ENCODE measurements at places on chromosomes 3 and 15. TPM values are rescaled to one million over a fixed set of nuclear protein-coding genes. Genes with fewer than 3 reads are reported as not detected.

The CADM2 gene
- polyA plus RNA-seq = not detected

The HIGD2B gene
- polyA plus RNA-seq = not detected

GRCh38 chr3:37190667-37191066 is 16.3 kb upstream of the LRRFIP2 start:
- no peak overlapping the region for H3K4me3 ChIP-seq
- no peak for DNase-seq
- H3K27ac ChIP-seq = no peak overlapping the region
- no peaks in the 10 kb centered on the region for H3K36me3 ChIP-seq
- H3K27me3 ChIP-seq = no peaks in the 10 kb centered on the region
- no peaks in the 10 kb centered on the region for H3K4me1 ChIP-seq

GRCh38 chr15:59232476-59232875 is 25.8 kb downstream of the LDHAL6B start:
- no peak overlapping the region for H3K27ac ChIP-seq
- no peaks in the 10 kb centered on the region for H3K36me3 ChIP-seq
- no peak for DNase-seq

DNA sequence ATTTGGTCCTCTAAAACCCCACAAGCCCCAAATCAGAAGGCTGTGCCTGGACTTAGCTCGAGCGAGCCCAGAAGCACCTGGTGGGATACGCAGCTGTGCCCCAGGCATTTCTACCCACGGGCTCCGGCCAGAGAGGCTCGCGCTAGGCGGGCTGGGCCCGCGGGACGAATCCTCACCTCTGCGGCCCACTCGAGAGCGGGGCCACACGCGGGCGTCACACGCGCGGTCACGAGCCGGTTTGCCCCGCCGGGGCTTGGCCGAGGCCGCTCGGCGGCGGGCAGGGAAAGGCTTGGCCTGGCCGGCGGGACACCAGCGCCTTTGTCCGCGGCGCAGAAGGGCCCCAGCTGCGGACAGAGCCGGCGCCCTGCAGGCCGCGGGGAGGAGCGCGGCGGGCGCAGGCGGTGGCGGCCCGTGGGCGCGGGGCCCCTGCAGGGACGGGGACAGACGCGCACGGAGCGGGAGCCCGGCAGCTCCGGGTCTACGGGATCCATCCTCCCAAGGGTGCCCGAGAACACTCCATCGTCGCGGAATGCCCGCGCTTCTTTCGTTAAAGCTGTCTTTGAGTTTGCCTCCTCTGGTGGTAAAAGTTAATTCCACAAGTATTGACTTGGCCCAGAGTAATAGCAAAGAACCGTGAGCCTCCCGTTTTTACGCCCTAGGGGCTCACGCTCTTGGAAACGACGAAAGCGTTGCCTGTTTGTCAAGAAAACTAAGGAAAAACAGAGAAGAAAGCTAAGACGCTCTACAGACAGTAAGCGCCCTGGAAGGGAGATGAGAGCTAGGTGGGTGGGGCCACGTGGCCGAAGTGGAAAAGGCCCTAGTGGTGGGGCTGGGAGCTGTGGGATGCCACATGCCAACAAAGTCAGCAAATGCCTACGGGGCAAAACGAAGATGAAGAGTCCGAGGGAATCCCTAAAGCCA is 26.4 kb downstream of the TYRO3 start:
- no peaks in the 10 kb centered on the region for H3K27me3 ChIP-seq
- no peaks in the 10 kb centered on the region for H3K4me1 ChIP-seq
- peak overlapping the region; percentile 37 for H3K4me3 ChIP-seq
- DNase-seq = peak; percentile 26
- H3K36me3 ChIP-seq = no peaks in the 10 kb centered on the region
- no peak overlapping the region for H3K27ac ChIP-seq

- H3K4me3 ChIP-seq = no peak overlapping the region
- H3K27ac ChIP-seq = no peak overlapping the region
- no peaks in the 10 kb centered on the region for H3K4me1 ChIP-seq
Measured at GRCh38 chr15:95957861-95958260, 372.6 kb upstream of the NR2F2 start.

GRCh38 chr15:38378161-38378560 is 75.8 kb upstream of the FAM98B start:
- no peaks in the 10 kb centered on the region for H3K4me1 ChIP-seq
- no peaks in the 10 kb centered on the region for H3K27me3 ChIP-seq
- no peak for DNase-seq

DNA sequence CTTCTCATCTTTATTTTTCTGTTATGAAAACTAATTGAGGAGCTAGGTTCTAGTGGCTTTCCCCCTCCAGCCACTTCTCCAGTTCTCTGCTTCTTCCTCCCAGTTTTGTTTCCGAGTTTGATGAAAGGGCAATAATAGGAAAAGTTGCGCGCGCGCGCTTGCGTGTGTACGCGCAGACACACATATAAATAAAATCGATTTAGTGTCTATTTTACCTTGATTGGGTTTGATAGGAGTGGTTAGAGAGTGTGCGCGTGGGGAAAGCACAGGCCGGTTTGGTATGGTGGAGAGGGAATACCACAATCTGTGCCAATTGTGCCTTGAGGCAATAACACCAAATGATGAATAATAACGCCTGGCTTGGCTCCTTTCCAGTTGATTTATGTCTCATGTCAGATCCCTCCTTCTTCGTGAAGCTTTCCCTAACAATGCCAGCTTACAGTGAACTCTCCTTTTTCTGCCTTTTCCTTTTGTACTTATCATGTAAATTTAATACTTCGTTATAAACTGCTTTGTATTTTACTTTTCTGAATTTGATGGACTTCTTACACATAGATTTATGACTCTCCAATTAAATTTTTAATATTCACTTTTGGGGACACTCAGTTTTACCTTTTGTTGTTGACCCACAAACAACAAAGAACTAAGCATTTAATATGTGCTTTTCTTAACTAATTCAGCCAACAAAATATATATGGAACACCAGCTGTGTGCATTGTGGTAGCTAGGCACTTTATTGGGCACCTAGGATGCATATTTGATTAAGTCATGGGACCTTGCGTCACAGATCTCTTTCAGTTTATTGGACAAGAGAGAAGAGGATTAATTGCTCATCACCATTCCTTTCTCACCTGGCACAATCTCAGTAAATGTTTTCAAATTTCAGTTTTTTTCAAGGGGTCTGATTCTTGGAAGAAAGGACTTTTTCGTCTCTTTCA is 1.7 kb downstream of the TIPARP start:
- peaks cover 52% of the 10 kb centered on the region for H3K4me1 ChIP-seq
- DNase-seq = peak; percentile 20
- H3K27ac ChIP-seq = peak overlapping the region; percentile 95

- no peaks in the 10 kb centered on the region for H3K4me1 ChIP-seq
- H3K36me3 ChIP-seq = no peaks in the 10 kb centered on the region
- DNase-seq = no peak
- H3K4me3 ChIP-seq = no peak overlapping the region
- no peaks in the 10 kb centered on the region for H3K27me3 ChIP-seq
Measured at GRCh38 chr3:192847941-192848340, 69.7 kb downstream of the MB21D2 start.

- no peaks in the 10 kb centered on the region for H3K36me3 ChIP-seq
- H3K27me3 ChIP-seq = no peaks in the 10 kb centered on the region
- no peak overlapping the region for H3K4me3 ChIP-seq
- DNase-seq = no peak
Measured at GRCh38 chr3:16127249-16127648, 47.2 kb upstream of the GALNT15 start.

GRCh38 chr3:12180218-12180617 is 21.5 kb upstream of the TIMP4 start:
- no peaks in the 10 kb centered on the region for H3K36me3 ChIP-seq
- H3K4me1 ChIP-seq = no peaks in the 10 kb centered on the region
- DNase-seq = no peak
- no peak overlapping the region for H3K27ac ChIP-seq

GRCh38 chr3:127459891-127460290 is 130.6 kb downstream of the TPRA1 start:
- no peak overlapping the region for H3K4me3 ChIP-seq
- no peaks in the 10 kb centered on the region for H3K36me3 ChIP-seq
- no peak overlapping the region for H3K27ac ChIP-seq
- H3K4me1 ChIP-seq = no peaks in the 10 kb centered on the region

DNA sequence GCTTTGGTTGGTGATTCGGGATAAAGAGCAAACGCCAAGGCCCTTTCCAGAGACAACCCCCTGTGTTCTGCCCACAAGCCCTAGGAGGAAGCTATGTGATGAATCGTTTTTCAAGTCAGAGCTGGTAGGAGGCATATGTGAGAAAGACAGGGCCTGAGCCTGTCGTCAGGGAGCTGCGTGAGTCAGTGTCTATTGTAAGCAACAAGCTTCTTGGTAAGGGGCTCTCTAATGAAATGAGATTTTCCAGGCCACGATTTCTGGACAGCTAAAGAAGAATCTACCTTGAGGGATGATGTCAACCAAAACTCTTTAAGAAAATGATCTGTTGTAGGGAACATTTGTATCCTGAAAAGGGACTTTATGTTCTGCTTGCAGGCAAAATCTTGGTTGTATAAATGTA is 318.9 kb upstream of the IL12A start:
- H3K36me3 ChIP-seq = no peaks in the 10 kb centered on the region
- no peaks in the 10 kb centered on the region for H3K27me3 ChIP-seq
- no peak for DNase-seq

- no peaks in the 10 kb centered on the region for H3K27me3 ChIP-seq
- H3K36me3 ChIP-seq = no peaks in the 10 kb centered on the region
- no peak overlapping the region for H3K27ac ChIP-seq
- H3K4me3 ChIP-seq = no peak overlapping the region
- no peak for DNase-seq
Measured at GRCh38 chr3:100966049-100966491, 27.2 kb downstream of the ABI3BP start.
